ENCODE measurements at places on chromosomes 11 and 22. TPM values are rescaled to one million over a fixed set of nuclear protein-coding genes. Genes with fewer than 3 reads are reported as not detected.

- no peak for DNase-seq
Observed at GRCh38 chr11:131457163-131457562, 86.7 kb downstream of the NTM start.

GRCh38 chr11:124865902-124866851 lies 945 bp downstream of the ROBO3 start:
- DNase-seq: no peak

DNA sequence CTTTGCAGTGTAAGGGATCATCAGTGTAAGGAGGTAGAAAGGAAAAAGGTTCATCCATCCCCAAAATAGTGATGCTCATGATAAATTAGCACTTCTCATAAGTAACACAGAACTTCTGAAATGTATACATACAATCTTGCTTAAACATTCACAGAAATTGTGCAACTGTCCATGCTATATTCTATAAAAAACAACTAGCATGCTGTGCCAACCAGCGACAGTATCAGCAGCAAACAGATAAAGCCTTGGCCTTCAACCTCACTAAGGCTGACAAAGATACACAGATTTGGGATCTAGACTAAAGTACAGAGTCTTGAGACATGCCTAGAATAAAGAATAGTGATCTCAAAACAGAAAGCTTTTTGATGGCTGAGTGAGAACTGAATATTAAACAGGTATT lies 74.1 kb upstream of the CHRM4 start:
- DNase-seq: no peak

- DNase-seq: no peak
Observed at GRCh38 chr11:24754406-24754805, 257.6 kb downstream of the LUZP2 start.

DNA sequence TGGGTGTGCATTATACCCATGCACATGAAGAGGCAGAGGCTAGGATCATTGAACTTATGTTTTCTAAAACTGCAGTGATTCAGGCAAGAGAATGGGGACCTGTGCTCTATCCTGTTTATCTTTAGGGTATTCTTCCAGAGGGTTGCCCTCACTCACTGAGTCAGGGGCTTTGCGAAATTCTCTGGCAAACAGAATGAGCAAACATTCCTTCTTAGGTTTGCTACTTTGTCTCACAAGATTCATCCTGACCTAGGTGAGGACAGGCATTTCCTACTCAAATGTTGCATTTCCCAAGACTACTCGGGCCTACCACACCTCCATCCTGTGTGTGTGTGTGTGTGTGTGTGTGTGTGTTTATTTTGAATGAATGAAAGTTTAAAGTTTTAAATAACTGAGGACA lies 2.7 kb upstream of the EIF3M start:
- DNase-seq: no peak

- DNase-seq: no peak
Observed at GRCh38 chr11:9073466-9074225, 17.8 kb downstream of the SCUBE2 start.

GRCh38 chr11:130433357-130433756 lies 4.9 kb upstream of the ADAMTS8 start:
- DNase-seq: no peak

DNA sequence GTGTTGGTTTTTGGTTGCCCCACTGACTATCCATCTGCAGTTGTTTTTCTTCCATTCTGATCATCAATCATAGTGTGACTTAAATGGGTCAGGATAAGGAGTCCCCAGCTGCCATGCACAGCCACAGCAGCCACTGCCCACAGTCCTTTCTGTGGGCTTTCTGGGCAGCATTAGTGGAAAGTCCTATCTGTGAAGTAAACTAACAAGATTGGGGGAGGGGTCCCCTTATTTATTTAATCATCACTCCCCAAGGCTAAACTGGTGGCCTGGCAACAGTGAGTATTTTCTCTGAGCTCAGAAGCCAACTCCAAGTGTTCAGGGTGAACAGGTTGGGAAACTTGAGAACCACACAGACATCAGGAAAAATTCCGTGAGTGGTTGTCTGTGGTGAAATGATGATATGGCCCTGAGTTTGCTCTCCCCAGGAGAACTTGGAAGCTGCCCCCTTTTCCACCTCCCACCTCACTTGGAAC lies 145.0 kb downstream of the CCDC34 start:
- no peak for DNase-seq

DNA sequence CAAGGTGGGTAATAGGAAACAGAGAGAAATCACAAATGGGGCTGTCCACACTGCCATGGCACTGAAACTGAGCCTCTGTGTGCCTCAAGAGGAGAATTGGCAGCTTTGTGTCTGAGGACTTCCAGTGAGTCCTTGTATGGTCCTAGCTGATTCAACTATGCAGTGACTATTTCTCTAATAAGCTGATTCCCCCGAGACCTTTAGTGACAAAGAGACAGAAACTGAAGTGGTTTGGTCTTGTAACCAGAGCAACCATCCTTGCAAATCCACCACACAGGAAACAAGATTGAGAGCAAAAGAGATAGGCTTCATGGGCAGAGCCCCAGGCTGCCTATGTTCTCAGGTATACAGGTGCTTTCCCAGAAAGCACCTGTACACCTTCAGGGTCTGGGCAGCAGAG lies 1038.5 kb downstream of the NTM start:
- DNase-seq: no peak

- DNase-seq: no peak
Observed at GRCh38 chr22:50148991-50149721, 21.4 kb upstream of the PANX2 start.

- no peak for DNase-seq
Observed at GRCh38 chr11:15654451-15654850, 539.7 kb downstream of the INSC start.

DNA sequence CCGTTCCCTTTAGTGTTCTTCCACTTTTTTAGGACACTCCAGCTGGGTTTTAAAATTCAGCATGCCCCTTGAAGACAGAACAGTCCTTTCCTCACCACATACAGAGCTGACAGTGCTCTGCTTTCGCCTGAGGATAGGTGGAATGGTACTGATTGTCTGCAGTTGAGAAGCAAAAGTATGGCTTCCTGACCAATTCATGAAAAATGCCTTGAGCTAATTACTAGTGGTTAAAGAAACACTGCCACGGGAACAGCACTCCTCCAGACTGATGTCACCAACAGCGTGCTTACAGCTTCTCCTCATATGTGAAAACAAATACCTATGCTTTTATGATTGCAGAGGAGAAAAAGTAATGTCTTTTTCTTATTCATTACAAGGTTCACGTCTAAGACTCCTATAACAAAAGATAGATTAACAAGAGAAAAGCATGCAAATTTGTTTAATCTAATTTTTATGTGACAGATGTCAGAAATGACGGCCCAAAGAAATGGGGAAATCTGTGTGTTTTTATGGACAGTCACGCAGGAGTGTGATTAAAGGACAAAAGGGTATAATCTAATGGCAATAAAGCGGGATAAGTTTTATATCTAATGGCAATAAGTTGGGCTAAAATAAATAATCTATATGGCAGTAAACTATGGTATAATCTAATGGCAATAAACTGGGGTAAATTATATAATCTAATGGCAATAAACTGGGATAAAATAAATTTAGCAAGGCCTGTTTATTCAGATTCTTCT lies 123.4 kb upstream of the ARHGAP42 start:
- no peak for DNase-seq

DNA sequence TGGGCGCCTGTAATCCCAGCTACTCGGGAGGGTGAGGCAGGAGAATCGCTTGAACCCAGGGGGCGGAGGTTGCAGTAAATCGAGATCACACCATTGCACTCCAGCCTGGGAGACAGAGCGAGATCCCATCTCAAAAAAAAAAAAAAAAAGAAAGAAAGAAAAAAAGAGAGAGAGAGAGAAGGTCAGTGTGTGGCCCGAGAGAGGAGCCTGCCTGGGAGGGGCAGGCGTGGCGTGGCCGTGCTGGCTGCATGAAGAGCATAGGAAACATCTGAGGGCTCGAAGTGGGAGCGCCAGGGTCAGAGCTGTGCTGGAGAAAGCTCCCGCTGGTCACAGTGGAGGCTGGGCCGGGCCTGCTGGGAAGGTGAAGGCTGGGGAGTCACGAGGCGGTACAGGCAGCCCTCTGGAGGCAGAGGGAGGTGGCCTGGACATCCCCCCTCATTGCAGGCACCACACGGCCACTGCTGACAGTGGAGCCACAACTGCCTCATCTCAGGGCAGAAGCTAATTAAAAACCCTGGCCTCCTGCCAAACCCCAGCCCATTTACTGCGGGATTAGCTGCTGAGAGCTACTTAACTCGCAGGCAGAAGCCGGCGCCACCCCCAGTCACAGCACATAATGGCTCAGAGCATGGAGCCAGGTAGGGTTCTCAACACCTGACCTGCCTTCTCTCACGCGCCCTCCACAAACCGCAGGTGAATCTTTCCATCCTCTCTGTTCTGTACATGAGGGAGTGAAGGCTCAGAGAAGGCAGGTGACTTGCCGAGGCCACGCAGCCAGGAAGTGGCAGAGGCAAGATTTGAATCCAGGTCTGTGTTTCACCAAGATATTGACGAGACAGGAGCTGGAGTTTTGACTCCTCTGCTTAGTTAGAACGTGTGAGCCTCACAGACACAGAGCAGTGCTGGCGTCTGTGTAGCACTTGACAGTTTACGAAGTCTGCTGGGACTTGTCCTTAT lies 32.6 kb downstream of the NFAM1 start:
- no peak for DNase-seq

- no peak for DNase-seq
Observed at GRCh38 chr11:132957881-132958280, 574.4 kb downstream of the OPCML start.

DNA sequence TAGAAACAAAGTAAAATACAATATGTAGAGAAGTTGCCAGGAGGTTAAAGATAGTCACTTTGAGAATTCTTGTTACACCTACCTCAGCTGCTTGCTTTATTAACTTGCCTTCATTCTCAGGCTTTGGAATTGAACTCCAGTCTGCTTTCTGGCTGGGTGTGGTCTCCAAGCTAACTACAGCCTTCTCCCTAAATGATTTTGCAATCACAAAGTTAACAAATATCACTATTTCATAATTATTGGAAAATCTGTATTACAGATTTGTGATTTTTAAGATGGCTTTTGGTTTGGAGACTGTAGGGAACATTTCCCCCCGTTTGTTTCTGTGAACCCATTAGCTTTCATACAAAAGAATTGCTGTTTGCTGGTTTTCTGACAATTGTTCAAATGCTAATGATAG lies 2.2 kb downstream of the PLAAT5 start:
- DNase-seq: no peak

DNA sequence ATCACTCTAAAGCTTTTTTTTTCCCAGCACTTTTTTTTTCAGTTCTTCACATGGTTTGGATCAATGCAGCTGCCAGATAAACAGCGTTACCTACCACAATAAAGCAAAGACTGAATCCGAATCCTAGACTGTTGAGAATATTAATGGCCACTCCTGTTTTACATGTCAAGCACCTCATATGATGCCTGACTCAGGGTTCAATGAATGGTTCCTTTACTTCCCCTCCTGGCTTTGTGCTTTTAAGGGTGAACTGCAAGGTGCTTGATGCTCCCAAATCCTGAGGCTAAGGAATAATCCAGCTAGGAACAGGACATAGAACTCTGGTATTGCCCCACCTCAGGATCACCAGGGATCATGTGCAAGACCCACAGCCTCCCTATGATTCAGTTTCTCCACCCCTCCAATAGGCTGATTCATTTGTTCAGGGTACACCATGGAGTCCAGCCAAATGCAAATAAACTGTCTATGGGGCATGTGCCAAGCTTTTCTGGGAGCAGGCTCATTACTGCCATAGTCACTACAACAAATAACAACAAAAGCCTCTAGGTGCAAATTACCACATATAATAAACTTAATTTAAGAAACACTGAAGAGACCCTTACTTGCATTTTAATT lies 104.3 kb downstream of the GAB2 start:
- DNase-seq: no peak

DNA sequence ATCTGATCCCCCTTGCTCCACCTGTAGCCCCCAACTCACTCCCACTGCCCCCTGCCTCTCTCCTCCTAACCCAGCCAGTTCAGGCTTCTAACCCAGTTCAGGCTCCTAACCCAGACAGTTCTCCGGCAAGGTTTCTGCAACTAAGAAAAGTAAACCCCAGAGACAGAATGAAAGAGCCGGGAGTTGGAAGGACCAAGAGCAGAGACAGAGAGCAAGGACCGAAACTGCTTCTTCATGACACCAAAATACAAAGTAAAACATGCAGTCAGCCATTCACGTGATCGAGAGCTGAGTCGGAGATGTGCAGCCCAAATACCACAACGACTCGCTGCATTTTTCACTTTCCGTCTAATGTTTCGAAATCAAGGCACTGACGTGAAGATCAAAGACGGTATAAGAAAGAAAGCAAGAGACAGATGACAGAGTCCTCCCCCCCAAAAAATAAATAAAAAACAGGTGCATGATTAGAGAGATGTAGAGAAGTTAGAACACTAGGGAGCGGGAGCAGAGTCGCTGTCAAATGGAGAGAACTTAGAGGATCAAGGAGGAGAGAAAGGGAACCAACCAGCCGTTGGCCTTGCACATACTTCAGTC lies 884 bp downstream of the IL10RA start:
- DNase-seq: no peak

DNA sequence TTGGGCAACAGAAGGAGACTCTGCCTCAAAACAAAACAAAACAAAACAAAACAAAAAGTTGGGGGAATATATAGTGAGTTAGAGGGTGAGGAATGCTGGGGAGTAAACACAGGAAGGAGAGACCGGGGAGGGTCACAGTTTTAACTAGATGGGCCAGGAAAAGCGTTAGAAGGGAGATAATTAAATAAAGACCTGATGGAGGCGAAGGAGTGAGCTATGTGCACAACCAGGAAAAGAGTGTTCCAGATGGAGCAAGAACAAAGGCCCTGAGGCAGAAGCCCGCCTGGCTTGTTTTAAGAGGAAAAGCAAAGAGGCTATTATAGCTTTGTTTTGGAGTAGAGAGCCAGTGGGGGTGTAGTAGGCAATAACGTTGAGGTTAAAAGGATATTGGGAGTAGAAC lies 4.8 kb upstream of the PLA2G6 start:
- DNase-seq: no peak

DNA sequence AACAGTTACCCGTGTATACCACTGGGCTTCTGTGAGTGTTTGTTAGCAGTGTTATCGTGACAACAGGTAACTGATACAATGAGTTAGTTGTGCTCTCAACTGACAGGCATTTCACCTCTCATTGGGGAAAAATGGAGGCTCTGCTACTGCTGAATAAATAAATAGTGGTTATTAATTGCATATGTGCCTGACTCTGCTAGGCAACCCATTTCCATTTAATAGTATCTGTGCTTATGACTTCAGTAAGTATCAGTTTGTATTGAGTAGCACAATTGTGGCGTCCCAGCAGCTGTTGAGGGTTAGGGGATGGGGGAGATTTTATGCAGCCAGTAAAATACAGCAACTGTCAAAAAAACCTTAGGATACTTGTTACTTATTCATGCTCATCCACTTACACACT lies 123.4 kb upstream of the SEZ6L start:
- no peak for DNase-seq

GRCh38 chr11:81007046-81007445 lies 1566.2 kb upstream of the TENM4 start:
- no peak for DNase-seq

GRCh38 chr11:31986201-31986889 lies 104.5 kb upstream of the RCN1 start:
- DNase-seq: no peak

The MICALL1 gene
- total RNA-seq: 8.6 TPM

The CRACR2B gene
- 86.2 TPM for total RNA-seq

The MMP1 gene
- total RNA-seq: not detected

The PIM3 gene
- 63.0 TPM for total RNA-seq

The EIF3D gene
- total RNA-seq: 419 TPM

The VSIG10L2 gene
- total RNA-seq: not detected

The APBB1 gene
- total RNA-seq: 36.3 TPM

The EFEMP2 gene
- total RNA-seq: 57.0 TPM

The MCHR1 gene
- not detected for total RNA-seq

The SOX10 gene
- total RNA-seq: 0.16 TPM

The TMA7B gene
- not detected for total RNA-seq

The OR8B8 gene
- not detected for total RNA-seq
